ENCODE measurements at places on chromosomes 12 and 14.

DNA sequence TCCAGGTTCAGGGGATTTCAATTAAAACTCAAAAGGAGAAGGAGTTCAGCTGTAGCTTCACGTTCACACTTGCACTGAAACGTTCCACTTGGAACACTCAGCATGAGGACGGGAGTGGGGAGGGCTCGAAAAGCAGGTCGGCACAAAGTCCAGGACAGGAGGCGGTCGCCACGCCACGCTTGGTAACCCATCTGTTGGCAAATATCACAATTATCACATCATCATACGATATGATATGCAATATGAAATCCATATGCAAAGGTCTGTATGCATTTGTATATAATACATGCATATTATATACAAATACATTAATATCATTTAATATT lies 17.2 kb downstream of the ADGRD1 start:
- no peak for DNase-seq

DNA sequence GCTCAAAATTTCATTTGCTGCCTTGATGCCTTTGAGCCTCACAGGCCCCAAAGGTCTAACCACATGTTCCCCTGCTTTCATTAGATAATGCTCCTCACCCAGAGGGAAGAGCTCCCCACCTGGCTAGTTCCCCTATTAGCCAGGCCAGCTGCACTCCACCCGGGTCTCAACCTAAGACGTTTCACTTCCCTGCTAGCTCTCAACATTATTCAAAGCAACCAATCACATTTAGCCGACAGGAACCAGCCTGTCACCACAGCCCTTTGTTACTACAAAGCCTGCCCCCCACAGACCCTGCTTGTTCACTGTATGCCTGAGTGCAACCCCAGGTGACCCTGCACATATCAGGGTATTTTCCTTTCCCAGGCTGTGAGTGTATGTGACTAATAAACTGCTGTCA lies 78.6 kb downstream of the SLC15A5 start:
- DNase-seq, result no peak

DNA sequence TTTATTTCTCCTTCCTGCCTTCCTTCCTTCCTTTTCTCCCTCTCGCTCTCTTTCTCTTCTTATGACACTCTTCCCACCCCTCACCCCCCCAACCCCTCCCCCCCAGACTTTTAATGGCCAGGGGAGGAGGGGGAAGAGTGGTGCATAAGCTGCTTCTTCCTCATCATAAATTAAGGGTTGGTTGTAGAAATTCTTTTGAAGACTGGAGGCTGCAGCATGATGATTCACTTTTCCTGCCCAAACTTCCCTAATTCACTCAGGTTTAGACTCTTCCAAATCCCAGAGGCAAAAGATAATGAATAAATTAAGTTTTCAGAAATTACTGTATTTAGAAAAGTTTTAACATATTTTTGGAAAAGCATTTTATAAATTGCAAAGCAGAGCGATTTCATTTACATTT lies 58.2 kb downstream of the GRIP1 start:
- DNase-seq, result no peak

- peak; percentile 68 for DNase-seq
Observed at GRCh38 chr14:70073924-70074566, 114.7 kb downstream of the SLC8A3 start.

DNA sequence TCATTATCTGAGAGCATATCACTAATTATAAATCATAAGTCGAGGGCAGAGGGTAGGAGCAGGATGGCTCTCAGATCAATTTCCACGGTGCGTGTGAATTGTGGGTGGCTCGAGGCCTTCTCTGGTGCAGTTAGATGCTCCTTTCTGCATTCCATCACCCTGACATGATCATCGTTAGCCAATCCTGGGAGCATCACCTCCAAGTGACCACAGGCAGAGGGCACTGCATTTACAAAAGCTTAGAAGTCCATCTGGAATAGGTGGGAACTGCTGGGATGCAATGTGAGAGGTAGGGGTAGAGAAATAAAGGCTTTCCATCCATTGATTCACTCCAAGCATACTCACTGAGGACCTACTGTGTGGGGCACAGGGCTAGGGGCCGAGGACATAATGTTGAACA lies 538.2 kb upstream of the TBX3 start:
- DNase-seq, result no peak

DNA sequence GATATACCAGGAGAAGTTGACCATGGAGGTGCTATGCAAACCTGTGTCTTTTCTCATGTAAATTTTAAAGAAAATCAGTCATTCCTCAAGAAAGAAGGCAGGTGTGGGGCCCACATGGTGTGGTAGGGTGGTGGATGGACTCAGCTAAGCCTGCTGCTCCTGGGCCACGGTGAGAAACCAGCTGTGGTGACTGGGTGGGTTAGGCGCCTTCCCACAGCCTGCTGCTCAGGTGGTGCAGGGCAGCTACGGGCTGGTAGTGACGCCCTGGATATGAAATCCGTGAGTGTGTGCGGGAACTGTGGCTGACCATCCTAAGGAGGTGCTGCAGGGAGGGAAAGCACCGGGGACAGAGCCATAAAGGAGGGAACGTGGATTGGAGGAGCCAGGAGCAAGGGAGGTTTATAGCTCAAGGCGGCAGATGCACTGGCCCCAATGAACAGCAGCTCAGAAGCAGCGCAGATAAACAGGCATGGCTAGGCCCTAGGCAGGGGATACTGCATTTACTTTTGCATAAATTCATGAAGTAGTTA lies 408.8 kb downstream of the FUT8 start:
- DNase-seq, result no peak

Data from activated naive CD8-positive, alpha-beta T cell treated with anti-CD3 and anti-CD28 coated beads, Interleukin-2, amount 50 U/mL, for 24 hours (primary cell).